ENCODE measurements at places on chromosomes 13 and 19.

DNA sequence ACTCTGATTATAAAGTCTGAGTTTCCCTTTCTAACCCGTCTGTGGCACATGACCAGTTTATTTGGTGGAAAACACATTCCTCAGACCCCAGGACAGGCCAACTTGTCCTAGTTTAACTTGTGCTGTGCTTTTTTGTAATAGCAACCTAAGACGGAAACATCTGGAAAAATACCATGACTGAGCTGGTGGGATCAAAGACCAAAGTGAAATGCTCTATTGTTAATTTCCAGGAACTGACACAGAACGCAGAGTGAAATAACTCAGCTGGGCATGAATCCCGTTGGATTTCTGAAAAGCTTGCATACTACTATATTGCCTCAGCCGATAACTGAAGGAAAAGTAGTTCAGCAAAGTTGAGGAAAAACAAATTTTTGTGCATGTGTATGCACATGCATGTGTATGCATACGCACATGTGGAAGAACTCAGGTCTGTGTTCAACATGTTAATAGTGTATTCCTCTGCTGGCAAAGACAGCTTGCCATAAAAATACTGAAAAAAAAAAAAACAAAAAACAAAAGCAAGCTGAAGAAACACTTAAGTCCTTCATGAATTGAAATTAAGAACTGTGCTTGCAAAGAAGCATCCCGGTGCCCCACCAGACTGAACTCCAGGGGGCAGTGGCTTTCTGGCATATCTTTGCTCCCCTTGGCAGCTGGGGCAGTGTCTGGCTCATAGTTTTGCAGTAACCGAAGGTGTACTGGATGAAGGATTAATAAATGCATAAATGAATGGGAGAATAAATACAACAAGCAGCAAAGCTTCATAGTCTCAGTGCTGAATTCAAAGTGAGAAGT is 187.8 kb downstream of the LHFPL6 start:
- DNase-seq = no peak

GRCh38 chr13:97892717-97893116 is 60.8 kb upstream of the IPO5 start:
- DNase-seq = no peak

GRCh38 chr13:50171590-50172282 is 156.5 kb downstream of the KCNRG start:
- no peak for DNase-seq

DNA sequence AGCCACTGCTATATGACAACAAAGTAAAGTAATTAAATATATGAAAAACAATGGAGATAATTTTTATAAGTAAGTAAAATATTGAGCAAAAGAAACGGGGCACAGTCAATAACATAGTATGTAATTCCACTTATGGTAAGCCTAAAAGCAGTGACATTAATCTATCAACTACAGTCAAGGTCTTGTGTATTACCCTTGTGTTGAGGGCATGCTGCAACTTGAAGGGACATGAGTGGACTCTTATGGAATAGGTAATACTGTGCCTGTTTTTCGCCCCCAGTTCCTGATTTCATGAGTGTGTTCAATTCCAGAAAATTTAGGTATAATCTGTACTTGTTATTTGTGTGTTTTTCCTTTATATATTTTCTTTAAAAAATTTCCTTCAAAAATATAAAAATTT is 201.3 kb upstream of the SLITRK6 start:
- no peak for DNase-seq

DNA sequence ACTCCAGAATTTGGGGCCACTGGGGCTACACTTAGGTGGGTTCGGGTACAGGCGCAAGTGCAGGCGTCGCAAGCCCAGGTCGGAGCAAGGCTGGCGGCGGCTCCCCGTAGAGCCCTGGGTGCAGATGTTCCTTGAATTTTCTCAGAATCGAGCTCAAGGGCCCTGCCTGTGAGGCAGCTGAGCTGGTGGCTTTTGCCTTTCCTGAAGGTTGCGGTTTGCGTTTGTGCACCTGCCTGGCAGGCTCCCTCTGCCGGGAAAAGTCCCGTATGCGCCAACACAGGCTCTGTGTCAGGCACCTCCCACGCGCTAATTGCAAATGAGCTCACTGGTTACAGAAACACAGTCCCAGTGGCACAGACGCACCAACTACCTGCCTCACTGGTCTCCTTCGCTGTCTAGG is 5.9 kb downstream of the DOHH start:
- peak; percentile 69 for DNase-seq

GRCh38 chr19:49428547-49429451 is 3.6 kb downstream of the GFY start:
- DNase-seq = no peak

DNA sequence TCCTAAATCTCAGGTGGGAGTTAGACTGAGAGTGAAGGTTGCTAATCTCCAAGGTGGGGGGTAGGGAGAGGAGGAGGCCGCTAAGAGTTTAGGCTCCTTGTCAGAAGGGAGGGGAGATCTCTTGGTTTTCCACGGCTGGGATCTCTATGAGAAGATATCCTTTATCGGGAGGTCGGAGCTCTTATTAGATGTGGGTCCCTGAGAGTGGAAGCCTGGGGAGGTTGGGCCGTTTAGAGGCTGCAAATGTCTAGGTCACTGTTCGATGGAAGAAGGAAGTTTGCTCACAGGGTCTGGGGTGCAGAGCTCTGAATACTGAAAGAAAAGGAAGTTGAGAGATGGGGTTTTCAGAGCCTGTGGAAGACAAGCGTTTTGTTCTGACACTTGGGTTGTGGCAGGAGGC is 3.8 kb downstream of the MYADM start:
- peak; percentile 50 for DNase-seq

DNA sequence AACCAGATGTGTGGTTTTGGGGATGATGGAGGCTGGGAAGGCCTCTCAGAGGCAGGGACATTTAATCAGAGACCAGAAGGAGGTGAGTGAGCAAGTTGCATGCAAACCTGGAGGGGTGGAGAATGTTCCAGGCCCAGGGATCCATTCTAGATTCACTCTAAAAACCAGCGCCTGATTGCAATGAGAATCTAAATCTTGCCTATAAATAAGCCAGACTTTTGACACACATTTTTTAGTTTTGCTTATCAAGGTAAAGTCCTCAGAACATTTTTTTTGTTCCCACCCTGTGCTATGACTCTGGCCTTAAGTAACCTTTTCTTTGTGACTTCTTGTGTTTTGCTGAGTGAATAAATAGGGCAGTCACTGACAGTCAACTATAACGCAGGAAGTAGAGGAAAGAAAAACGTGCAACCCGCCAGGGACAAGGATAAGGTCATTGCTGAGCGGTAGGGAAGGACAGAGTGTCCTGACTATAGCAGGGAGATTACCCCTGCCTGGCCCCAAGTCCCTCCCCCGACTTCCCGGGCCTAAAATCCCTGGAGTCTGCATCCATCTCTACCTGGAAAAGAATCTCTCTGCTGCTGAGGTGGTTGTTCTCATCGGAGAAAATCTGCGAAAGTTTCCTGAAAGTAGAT is 14.4 kb downstream of the RGL3 start:
- DNase-seq = no peak

GRCh38 chr13:21707586-21707985 is 36.7 kb downstream of the FGF9 start:
- no peak for DNase-seq

DNA sequence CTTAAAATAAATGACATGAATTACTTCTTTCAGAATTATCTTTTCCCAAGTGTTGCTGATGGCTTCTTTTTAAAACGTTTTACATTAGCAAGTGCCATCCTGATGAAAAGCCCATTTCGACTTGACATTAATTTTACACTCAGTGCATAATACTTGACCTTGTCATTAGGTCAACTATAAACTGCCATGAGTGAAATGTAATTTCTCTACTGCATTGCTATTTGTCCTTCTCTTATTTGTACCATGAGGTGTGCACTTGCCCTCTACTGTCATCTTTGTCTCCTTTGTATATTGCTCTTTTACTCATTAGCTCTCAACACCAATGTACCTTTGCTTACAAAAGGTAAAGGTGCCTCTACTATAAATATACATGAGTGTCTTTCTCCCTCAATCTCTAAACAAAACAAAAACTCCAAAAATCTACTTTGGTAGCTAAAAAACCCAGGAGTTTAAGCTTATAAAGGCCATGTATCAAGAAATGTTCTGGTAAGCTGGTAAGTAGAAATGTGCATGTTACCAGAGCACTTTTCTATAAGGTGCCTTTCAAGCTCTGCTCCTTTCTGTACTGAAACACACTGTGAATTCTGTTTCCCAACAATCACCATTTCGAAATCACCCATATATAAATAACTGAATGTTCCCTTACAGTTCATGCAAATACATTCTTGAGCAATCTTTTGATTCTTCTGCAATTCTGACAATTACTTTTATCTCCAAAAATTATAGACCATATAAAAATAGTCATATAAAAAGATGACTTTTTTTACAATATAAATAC is 351.4 kb downstream of the SLITRK5 start:
- DNase-seq = no peak

DNA sequence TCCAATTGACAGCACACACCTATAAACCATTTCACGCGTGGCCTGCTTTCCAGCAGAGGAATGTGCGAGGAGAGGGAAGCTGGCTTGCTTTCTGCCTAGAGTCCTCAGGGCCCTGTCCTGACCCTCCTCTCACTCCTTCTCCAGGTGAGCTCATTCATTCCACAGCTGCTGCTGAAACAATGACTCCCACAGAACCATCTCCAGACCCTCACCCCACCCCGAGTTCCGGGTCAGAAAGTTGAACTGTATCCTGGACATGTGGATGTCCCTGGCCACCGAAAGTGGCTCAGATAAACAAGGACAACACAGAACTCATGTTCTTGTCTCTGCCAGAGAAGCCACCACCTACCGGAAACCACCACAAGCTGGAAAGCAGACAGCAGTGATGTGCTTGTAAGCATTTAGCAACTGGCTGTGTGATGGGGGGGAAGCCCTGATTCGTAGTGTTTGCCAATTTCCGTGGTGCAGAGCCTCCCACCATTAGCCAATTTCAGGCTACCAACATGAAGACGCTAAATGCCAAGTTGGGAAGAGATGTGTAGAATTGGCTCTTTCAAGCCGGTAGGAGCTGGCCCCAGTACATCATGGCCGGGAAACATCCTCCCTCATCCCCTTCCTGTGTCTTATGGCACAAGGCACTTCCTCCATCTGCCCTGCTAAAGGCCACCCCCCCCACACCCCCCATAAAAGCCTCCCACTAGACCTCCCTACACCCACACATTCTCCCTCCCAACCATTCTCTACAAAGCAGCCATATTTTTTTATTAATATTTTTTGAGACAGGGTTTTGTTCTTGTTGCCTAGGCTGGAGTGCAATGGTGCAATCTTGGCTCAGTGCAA is 5.0 kb downstream of the SYCE2 start:
- peak; percentile 79 for DNase-seq

DNA sequence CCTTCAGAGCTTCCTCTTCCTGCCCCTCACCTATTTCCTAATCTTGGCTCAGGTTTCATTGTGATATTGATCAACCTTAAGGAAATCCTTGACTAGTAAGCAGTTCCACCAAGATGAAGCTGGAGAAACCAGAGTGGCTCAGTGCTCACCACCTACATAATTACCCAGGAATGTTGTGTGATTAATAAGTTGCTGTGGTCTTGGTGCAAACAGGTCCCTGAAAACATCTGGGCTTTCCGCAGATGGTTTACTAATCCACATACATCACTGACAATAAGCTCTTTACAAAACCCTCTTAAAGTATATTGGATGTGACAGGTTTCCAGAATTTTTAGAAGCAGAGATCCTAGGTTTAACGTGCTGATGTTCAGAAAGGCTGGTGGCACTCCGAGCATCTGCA is 8.6 kb upstream of the SERP2 start:
- no peak for DNase-seq

GRCh38 chr13:30880151-30880855 is 25.8 kb upstream of the MEDAG start:
- DNase-seq = no peak

DNA sequence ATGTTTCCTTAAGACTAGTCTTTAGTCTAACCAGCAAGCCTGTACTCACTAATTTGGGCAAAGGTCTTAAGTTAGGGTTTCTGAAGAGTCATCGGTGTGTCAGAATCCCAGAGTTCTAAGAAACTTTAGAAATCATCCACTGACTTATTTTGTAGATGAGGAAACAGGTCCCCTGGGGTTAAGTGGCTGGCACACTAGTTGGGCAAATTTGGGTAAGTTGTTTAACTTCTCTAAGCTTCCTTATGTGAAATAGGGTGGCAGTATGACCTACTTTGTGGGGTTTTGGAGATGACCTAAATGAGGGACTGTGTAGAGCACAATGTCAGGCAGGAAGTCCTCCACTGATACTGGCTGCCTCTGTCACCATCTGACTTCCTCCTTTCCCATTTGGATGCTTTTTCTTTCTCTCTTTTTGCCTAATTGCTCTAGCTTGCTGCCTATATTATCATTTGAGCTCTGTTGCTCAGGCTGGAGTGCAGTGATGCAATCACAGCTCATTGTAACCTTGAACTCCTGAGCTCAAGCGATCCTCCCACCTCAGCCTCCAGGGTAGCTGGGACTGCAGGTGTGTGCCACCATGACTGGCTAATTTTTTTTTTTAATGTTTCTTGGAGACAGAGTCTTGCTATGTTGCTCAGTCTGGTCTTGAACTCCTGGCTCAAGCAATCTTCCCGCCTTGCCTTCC is 2.3 kb downstream of the ADGRE3 start:
- DNase-seq = peak; percentile 49

- DNase-seq = peak; percentile 62
These were observed at the start of gene RAB3D for GRCh38 chr19:11339254-11340098. Gene RAB3D (minus strand): TSS chr19:11339657. CDS start chr19:11337399, 2,258 bp downstream.

DNA sequence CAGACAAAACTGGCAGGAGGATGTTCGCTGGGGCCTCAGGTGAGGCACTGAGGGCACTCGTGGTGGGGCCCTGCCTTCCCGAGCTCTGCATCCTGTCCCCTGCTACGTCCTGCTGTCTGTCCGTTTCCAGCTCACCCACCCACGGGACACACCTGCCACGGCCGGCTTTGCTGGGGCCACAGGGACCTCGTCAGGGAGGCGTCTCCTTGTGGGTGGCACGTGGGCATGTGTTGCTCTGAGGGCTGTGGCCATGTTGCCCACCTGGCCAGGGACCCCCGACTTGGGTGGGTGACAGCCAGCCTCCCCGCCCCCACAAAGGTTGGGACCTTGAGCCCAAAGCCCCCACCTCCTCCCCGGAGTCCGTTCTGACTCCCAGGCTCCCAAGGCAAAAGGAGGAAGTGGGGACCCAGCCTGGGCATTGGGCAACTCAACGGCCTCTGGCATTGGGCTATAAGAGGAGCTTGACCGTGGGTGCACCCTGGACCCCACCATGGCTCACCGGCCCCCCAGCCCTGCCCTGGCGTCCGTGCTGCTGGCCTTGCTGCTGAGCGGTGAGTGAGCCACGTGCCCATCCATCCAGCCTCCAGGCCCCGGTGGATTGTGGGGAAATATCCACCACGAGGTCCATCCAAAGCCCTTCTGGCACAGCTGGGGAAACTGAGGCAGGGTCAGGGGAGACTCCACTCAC is at the start of gene PRTN3:
Gene PRTN3, plus strand, starts transcription at position 481 of the 688 bp plus-strand sequence. Its CDS starts 10 bp downstream, at position 491.
- DNase-seq = no peak
